ENCODE measurements at places on chromosomes 1 and 21.

- no peak for DNase-seq
Observed at GRCh38 chr1:38134294-38134755, 87.7 kb upstream of the POU3F1 start.

DNA sequence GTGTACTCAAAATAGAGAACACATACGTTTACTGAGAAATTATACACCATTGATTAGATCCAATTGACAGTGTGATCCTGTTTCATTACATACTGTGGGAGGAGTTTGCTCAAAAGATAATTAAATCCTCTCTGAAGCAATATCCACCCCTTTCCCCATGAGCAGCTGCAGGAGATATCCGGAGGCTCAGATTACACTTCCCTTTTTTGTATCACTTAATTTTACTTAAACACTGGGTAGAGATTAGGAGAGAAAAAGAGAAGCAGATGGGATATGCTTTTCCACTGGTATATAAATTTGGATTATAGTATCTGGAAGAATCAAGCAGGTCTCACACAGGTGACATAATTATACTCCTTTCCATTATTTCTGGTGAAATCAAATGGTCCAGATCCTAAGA is 333.3 kb upstream of the ZRANB2 start:
- no peak for DNase-seq

DNA sequence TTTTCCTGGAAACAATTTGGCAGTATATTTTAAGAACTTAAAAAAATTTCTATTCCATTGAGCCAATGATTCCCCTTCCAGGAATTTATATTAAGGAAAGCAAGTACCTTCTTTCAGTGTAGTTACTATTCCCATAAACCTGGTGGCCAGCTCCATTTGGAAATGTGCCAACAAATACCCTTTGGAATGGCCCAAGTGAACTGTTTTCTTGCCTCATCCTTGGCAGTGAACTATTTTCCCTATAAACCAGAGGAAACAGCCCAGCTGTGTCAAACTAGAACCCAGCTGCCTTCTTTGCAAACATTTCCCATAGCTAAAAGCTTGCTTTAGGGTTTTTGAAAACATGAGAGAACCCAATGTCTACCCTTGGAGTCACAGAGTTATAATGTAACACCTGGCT is 496.9 kb downstream of the NEGR1 start:
- DNase-seq: no peak

DNA sequence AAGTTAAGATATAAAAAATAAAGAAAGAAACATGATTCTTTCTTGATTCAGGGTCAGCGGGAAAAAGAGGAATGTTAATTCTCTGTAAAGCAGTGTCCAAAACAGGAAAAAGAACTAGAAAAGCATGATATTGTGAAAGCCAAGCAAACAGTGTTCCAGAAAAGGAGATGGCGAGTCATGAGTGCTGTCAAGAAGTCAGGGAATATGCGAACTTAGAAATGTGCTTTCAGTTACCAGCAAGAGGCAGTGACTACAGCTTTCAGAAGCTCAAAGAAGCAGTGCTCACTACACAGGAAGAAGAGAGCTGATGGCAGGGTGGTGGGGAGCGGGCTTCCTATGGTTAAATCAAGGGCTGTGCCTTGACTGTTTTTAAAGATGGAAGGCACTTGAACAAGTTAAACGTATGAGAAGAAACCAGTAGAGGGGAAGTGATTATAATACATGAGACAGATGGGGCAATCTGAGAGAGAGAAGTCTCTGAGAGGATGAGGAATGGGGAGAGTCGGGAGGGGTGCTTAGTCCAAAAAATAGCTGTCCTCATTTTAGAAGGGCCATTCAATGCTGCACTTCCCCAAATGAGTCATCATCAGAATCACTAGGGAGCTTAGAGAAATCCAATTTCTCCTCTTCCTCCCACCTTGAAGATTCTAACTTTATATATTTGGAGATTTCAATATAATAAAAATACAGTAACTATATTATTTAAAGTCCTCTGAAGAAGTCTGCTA is 90.4 kb downstream of the KCNK1 start:
- DNase-seq: no peak

- no peak for DNase-seq
Observed at GRCh38 chr1:15261155-15262002, 14.4 kb downstream of the FHAD1 start.

GRCh38 chr21:42861848-42862400 is 17.4 kb downstream of the WDR4 start:
- DNase-seq: no peak

DNA sequence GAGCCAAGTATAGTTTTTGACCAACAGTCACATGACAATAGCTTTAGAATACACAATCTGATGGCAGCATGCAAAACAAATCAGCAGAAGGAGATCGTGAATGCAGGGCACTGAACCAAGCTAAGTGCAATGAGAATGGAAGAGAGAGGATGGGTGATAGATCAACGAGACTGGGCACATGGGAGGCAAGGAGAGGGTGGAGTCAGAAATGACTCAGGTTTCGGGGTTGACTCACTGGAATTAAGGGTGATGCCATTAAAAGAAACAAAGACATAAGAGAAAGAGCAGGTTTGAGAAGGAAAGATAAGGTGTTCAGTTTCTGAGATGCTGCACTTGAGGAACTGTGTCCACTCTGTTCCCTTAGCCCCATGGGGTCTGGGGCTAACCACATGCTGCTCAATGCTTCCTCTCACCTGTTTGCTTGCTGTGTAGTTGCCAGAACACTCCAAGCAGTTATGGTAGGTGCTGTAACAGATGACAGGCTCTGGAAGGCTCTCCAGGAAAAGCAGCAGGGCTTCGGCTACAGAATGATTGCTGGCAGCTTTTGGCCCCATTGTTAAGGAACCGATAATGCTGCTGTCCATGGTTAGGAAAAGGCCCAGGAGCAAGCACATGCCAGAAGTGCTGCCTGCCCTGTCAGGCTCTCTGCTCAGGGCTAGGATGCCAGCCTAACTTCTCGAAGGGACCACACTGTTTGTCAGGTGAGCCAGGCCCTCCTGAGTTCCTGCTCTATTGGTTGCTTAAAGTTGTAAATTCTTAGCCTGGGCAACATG is 6.1 kb upstream of the MTF1 start:
- no peak for DNase-seq

GRCh38 chr1:86516335-86516734 is 30.5 kb upstream of the CLCA4 start:
- DNase-seq: no peak

GRCh38 chr1:25187077-25187476 is 45.2 kb downstream of the SYF2 start:
- DNase-seq: no peak

DNA sequence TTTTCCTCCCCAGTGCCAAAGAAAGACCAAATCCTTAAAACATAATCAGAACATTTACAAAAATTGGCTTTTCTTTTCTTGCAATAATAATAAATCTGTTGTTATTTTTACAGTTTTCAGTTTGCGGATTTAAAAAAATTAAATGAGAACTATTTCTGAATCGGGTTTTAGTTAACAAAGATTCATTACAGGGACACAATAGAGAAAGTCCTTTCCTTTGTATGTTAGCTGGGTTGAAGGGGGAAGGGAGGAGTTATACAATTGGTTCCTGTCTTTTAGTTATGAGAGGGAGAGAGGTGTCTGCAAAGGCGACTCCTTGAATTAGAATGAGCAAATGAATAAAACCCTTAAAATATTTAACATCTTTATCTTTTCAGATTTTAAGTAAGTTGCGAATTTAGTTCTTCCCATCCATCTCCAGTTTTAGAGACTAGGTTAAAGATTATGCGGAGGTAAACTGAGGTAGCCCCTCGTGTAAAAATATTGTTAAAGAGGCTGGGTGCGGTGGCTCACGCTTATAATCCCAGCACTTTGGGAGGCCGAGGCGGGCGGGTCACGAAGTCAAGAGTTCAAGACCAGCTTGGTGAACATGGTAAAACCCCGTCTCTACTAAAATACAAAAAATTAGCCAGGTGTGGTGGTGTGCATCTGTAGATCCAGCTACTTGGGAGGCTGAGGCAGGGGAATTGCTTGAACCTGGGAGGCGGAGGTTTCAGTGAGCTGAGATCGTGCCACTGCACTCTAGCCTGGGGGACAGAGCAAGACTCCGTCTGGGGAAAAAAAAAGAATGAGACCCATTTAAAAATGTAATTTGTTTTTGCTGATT is 3.9 kb downstream of the SPEN start:
- no peak for DNase-seq

- DNase-seq: no peak
Observed at GRCh38 chr1:231278100-231278790, 37.2 kb downstream of the GNPAT start.

- peak; percentile 30 for DNase-seq
Observed at GRCh38 chr1:25148673-25149300, 83.5 kb downstream of the SYF2 start.

- no peak for DNase-seq
Observed at GRCh38 chr21:14879458-14879857, 185.3 kb downstream of the NRIP1 start.

- no peak for DNase-seq
Observed at GRCh38 chr1:87647430-87648177, 318.9 kb downstream of the LMO4 start.

DNA sequence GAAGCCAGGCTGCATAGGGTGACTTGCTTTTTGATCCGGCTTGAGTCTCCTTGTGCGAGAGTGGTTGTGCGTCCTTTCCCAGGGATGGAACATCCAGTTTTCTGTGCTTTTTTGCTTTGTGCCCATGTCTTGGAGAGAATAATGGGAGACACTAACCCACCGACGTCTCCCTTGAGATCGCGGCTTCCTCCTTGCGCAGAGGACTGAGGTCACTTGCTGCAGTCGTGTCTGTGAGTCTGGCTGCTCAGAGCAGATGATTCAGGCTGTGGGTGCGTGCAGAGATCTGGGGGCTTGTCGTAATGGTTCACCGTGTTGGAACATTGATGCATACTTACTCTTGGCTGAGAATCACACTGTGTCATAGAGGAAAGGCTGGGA is 164.5 kb upstream of the CACNA1E start:
- no peak for DNase-seq

DNA sequence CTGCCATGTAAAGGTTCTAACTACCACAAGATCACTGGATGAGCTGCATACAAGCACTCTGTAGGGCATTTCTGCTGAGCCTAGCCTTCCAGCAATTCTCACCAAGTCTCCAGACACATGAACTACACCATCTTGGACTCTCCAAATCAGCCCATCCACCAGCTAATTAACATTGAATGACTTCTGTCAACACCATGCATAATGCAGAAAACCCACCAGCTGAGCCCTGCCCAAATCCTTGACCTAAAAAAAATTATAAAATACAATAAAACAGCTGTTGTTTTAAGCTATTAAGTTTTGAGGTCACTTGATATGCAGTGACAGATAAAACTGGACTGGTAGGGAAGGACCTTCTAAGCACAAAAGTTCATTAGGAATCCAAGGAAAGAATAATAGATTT is 44.3 kb upstream of the ATP1B1 start:
- DNase-seq: no peak

GRCh38 chr1:184646178-184646701 is 108.4 kb downstream of the EDEM3 start:
- DNase-seq: no peak

DNA sequence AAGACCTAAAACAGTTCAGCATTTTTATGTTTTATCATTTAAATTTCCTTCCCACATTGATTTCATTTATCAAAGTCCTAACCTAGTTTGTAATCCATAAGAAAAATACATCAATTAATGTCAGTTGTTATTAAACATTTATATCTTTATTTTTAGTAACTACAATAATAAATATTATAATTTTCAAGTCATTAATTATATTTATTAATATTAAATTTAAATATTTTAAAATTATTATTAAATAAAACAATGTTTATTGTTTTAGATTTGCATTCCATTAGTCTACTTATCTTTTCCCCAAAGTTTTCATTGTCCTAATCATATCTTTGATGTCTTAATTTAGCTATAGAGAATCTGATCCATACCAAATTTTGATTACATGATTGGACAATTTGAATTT is 368.9 kb downstream of the PLA2G4A start:
- DNase-seq: no peak

DNA sequence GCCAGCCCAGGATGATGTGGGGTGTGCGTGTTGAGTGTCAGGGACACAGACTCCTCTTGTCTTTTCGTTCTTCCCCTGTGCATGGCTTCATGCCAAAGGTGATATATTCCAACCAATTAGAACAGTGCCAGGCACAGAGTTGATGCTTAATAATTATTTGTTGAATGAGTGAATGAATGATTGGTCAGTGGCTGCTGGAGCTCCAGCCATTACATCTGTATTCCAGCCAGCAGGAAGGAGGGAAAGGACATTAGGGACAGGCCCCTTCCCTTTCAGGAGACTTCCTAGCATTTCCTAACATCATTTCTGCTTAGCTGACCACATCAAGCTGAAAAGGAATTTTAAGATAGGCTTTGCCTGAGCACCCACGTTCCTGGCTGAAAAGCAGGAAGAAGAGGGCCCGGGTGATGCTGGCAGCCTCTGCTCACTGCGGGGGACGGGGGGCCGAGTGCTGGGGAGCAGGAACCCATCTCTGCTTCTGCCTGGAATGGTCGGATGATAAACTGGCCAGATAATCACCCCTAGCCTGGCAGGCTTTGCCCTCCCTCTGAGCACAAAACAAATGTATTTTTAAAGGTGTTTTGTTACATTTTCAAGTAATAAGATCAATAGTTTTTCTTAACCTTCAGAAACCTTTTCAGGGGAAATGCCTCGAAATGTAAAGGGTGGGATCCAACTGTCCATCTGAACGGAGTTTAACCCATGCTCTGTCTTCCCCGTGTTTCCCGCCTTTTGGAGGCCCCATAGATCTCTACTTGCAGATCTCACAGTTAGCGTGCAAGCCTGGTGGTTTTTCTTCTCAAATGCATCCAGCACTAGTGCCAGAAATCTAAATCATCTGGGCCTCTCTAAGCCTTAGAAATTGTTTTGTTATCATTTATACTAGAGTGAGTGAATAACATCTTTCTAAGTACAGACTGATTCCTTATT is 39.0 kb downstream of the SLC37A1 start:
- DNase-seq: no peak
